ENCODE measurements at places on chromosomes 16 and 17.

GRCh38 chr16:1261131-1261892 is 5.4 kb downstream of the TPSD1 start:
- no peak for DNase-seq

DNA sequence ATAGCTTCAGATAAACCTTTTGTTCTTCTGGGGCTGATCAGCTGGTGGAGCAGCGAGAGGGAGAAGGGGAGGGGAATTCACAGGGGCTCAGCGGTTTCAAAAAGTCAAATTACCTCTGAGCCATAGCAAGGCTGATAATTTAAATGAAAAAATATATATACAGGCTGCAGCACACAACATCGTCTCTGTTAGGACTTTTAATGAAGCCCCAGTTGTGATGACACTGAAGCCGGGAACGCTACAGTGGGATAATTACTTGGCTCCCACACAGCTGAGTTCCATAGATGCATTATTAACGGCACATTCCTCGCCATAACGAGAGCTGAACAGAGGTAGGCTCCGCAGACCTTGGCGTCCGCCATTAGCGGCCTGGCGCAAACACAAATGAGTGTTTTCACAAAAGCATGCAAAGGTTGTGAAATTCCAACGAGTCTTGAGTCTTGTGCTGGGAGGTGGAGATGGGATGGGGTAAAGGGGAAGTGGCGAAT is 216.0 kb downstream of the C16orf78 start:
- DNase-seq: no peak

- no peak for DNase-seq
Observed at GRCh38 chr17:75011401-75012095, 922 bp upstream of the MRPL58 start.

DNA sequence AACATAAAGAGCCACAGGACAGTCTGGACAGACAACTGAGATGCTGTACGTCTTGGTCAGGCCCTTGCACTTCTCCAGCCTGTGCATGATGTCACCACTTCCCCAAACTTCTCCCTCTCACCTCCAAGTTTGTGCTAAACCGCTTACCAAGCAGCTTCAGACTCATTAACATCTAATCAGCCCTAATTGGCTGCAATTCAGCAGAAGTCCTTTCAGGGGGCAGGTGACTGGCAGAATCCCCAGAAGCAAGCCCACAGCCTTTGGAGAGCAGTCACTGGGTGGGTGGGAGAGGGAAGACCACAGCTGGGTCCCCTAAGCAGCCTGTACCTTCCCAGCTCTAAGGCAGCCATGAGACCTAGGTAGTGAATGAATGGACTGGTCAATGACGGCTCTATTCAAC is 161.4 kb downstream of the GRIN2A start:
- DNase-seq: no peak

Data from activated CD4-positive, alpha-beta T cell treated with anti-CD3 and anti-CD28 coated beads, Interleukin-2, amount 50 U/mL, for 48 hours (primary cell).